ENCODE measurements at places on chromosomes 2 and 18.

GRCh38 chr18:77020561-77020960, 112.0 kb downstream of the MBP start:
- DNase-seq = no peak

DNA sequence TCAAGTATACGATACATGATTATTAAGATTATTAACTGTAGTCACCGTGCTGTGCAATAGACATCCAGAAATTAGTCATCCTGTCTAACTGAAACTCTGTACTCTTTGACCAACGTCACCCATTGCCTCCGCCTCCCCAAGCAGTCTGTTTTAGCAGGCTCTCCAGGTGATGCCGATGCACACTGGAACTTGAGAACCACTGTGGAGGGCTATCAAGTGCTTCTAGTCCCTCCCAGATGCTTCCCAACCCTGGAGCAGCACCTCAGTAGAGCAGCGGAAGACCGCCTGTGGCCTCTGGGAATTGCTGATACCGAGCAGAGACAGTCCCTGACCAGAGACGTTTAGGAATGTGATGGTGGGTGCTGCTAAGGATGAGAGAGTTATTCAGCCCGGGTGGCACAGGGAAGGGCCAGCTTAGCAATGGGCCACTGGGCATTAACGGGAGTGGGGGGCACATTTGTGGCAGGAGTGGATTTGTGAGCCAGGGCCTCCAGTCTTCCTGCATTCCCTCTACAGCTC, 50.7 kb downstream of the LIPG start:
- DNase-seq = no peak

DNA sequence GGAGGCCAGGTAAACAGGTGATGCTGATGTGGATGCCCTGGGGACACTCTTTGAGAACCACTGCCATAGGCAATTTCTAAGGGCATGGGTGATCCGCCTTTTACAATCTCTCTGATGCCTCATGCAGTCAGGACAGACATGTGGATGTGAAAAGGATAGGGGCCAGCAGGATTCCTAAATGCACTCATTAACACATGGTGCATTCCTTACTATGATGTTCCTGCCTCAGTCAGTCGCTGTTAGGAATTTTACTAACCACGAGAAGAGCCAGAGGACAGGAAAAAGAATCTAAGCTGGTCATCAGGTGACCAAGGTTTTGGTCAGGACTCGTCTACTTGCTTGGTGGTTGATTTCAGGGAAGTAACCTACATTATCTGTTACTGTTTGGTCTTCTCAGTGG, 191.0 kb downstream of the ARL4C start:
- peak; percentile 30 for DNase-seq

GRCh38 chr18:25192065-25192464, 159.9 kb downstream of the ZNF521 start:
- DNase-seq = no peak

- DNase-seq = no peak
These were observed 266.6 kb downstream of the CAMKMT start for GRCh38 chr2:44628297-44628696.
